Astrocyte of the spinal cord (primary cell): ENCODE measurements at places on chromosomes 11 and 22.

GRCh38 chr11:35076201-35077100 lies 62.5 kb upstream of the CD44 start:
- no peak for DNase-seq

- no peak for DNase-seq
Observed at GRCh38 chr11:112134473-112134872, 29.4 kb downstream of the IL18 start.

DNA sequence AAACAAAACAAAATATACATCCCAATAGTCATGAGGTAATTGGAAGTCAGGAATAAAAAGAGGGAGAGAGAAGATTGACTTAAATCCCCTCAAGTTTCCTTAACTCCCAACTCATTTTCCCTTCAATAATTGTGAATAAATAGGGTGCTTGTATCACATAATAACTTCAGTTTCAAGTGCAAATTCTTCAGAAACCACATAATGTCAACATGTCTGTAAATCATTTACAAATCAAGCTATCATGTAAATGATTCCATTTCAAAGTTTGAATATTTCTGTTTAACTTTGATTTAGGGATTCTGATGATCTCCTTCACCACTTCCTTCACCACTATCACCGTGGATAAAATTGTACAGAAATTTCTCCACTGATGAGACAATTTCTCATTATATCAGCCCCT lies 23.2 kb downstream of the CASP5 start:
- DNase-seq = no peak

GRCh38 chr11:28346209-28346608 lies 238.0 kb downstream of the METTL15 start:
- DNase-seq = no peak

- DNase-seq = no peak
Observed at GRCh38 chr11:128330203-128330602, 257.2 kb downstream of the ETS1 start.

DNA sequence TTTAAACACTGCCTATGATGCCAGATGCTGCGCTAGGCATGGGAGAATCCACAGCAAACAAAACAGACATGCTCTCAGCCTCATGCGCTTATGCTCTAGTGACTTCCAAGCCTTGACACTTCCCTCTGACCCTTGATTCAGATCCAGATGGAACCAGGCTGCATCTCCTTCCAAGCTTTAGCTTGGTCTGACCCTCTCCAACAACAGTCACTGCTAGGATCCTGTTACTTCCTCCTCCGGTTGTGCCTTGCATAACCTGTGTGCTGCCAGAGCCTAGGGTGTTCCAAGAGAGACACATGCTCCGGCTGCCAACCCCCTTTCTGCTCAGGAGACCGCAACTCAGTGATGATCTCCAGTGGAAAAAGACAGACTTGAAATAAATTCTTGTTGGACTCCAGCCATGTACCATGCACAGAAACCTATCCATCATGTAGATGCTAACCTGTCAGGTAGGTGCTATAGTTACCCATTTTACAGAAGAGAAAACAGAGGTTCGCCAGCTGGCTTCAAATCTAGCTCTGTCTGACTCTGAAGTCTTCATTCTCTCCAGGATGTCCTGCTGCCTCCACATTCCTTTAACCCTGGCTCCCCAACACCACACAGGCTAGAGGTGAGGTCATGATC lies 136.3 kb upstream of the TEAD1 start:
- no peak for DNase-seq

DNA sequence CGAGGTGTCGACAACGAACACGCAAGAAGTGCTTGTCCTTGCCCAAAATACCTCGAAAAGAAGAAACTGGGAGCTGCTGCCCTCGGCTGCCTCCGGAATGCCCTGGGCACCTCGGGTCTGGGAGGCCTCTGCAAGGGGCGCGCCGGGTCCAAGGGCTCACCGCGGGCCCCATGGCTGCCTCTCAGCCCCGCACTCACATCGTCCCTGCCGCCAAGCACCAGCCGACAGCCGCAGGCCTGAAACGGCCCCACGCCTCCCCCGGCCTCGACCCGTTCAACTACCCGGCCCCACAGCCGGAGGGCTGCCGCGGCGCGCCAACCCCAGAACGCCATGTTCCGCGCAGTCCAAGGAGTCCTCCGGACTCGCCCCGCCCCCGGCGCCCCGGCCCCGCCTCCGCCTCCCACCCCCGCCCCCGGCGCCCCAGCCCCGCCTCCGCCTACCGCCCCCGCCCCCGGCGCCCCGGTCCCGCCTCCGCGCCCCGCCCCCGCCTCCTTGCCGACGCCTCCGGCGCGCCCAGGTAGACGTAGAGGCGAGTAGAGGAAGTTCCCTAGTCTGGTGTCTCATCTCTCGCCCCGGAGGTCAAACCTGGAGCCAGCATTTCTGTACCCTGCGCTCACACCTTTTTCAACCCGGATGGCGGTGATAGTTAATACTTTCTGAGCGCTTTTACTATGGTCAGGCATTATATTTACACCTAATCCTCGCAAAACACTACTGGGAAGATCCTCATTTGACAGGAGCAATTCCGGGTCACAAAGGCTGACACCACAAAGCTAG lies at the start of gene SIRT3:
TSS of gene SIRT3 (minus strand) at position 346 of the 777 bp plus-strand sequence. CDS start at position 332, 14 bp downstream.
- peak; percentile 79 for DNase-seq

GRCh38 chr11:19674836-19675235 lies 37.8 kb upstream of the NAV2 start:
- DNase-seq = no peak

- DNase-seq = peak; percentile 36
Observed at GRCh38 chr11:43555816-43556611, 124.5 kb upstream of the HSD17B12 start.

DNA sequence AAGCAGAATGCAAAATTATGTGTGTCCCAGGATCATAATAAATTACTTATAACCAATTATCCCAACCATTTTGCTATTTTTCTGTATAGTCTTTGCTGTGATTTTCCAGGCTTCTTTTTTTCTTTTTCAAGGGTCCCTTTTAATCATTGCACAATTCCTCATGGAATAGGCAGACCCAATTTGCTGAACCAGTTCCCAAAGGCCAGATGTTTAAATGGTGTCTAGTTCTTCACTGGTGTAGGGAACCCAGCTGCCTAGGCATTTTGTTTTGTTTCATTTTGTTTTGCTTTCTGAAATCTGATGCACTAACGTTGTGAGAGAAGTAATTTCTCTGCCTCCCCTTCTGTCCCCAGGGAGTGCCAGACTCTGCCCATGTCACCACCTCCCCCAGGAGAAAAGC lies 60.4 kb downstream of the CHST1 start:
- no peak for DNase-seq

GRCh38 chr22:29152045-29152953 lies 53.4 kb upstream of the EMID1 start:
- DNase-seq = peak; percentile 5

DNA sequence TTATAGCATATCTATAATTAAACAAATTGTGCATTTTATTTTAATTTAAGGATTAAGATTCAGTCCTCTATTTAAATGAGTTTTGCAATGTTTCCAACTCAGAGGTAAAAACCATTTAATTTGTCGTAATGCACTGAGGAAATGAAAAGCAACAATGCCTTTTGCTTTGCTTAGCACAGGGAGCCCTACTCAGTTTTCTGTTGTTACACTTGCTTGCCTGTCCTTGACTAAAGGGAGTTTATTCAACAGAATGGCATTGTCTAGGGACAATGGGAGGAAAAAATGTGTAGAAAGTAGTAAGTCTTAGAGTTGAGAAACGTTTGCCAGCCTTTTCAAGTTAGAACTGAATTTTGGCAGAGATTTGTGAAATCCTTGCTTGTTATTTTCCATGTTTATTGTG lies 734.2 kb upstream of the ANO3 start:
- no peak for DNase-seq

GRCh38 chr11:128502726-128503125 lies 84.6 kb downstream of the ETS1 start:
- DNase-seq = peak; percentile 89

- DNase-seq = no peak
Observed at GRCh38 chr11:71237853-71238252, 14.5 kb downstream of the SHANK2 start.

DNA sequence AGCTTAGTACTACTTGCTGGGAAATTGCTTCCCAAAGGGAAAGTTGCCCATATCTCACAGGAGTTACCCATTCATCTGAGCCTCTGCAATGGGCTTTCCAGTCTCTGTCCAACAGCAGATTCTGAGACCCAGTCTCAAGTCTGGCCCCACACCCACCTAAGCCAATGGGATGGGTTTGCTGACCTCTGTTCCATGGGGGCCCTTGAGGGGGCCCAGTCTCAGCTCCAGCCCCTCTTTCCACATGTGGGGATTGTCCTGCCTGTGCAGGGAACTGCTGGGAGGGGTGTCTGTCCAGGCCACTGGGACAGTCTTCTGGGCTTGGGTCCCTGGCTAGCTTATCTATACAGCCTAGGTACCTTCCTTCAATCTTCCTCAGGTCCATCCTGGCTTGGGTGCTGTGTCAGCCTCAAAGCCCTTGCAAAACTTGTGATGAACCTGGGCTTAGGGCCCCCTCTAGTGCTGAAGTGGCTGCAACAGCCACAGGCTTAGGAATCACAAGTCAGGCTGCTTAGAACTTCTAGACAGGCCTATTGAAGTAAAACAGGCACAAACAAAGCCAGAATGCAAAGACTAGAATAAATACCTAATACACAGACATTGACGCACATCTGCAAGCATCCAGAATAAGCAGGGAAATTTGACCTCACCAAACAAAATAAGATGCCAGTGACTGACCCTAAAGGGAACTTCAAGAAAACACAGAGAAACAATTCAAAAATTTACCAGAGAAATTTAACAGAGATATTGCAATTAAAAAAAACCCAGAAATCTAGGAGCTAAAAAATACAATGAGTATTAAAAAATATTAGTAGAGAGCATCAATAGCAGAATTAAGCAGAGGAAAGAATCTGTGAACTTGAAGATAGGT lies 11.7 kb upstream of the PATL1 start:
- DNase-seq = peak; percentile 82

DNA sequence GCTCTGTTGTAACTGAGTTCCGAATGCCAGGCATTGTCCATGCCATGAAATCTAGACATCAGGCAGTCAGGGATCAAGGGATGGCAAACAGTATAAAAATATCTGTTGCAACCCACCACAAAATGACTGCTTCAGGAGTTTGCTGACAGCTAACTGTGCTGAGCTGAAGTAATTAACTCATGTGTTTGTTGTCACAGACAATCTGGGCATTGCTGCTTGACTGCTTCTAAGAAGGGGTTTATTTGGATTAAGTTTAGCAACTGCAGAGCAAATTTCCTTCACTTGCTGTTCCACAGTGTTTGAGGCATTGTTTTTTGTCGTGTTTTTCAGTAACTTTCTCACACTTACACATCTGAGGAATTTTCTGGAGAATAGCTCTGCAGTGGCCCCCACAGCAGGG lies 30.4 kb downstream of the BSX start:
- no peak for DNase-seq

GRCh38 chr11:117457031-117457785 lies 129.6 kb downstream of the CEP164 start:
- no peak for DNase-seq
